ENCODE measurements at places on chromosomes 13 and 19. TPM values are rescaled to one million over a fixed set of nuclear protein-coding genes. Genes with fewer than 3 reads are reported as not detected.

ZNF729 gene
- total RNA-seq = not detected

IGSF23 gene
- total RNA-seq = 0.38 TPM

ZNF418 gene
- total RNA-seq = 6.7 TPM

DACH1 gene
- 7.7 TPM for total RNA-seq

PABPC3 gene
- under 0.01 TPM for total RNA-seq

ZMYM2 gene
- 25.7 TPM for total RNA-seq

SLC5A5 gene
- total RNA-seq = not detected

CRX gene
- under 0.01 TPM for total RNA-seq

ALOX5AP gene
- not detected for total RNA-seq

ATXN8OS gene
- not detected for total RNA-seq

MEDAG gene
- total RNA-seq = 71.6 TPM

CATSPERD gene
- not detected for total RNA-seq

VSTM1 gene
- not detected for total RNA-seq

PSG7 gene
- not detected for total RNA-seq

KLHL1 gene
- not detected for total RNA-seq

NLRP13 gene
- total RNA-seq = not detected
